ENCODE measurements at places on chromosomes 1 and 21. TPM values are rescaled to one million over a fixed set of nuclear protein-coding genes. Genes with fewer than 3 reads are reported as not detected.

GRCh38 chr1:186066411-186066810 lies 308.6 kb downstream of the TPR start:
- DNase-seq, result no peak

DNA sequence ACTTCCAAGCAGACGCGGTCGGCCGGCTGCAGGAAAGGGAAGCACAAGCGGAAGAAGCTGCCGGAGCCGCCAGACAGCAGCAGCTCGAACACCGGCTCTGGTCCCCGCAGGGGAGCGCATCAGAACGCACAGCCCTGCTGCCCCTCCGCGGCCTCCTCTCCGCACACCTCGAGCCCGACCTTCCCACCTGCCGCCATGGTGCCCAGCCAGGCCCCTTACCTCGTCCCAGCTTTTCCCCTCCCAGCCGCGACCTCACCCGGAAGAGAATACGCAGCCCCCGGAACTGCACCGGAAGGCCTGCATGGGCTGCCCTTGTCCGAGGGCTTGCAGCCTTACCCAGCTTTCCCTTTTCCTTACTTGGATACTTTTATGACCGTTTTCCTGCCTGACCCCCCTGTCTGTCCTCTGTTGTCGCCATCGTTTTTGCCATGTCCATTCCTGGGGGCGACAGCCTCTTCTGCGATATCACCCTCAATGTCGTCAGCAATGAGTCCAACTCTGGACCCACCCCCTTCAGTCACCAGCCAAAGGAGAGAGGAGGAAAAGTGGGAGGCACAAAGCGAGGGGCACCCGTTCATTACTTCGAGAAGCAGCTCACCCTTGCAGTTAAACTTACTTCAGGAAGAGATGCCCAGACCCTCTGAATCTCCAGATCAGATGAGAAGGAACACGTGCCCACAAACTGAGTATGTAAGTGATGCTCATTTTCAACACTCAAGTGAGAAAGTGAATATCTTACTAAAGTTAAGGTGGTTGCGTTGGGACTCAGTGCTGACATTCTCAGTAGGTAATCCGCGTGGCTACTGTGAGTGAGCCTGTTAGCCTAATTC lies 25.5 kb downstream of the UTS2 start:
- no peak for DNase-seq

Gene RAB3B
- total RNA-seq, result 30.6 TPM

Gene CELA3A
- not detected for total RNA-seq

- no peak for DNase-seq
Observed at GRCh38 chr21:15275615-15276235, 210.9 kb upstream of the NRIP1 start.

Gene CFHR1
- not detected for total RNA-seq

GRCh38 chr1:4657244-4657789 lies 2.9 kb downstream of the AJAP1 start:
- peak; percentile 74 for DNase-seq

GRCh38 chr1:66598670-66599069 lies 64.7 kb downstream of the SGIP1 start:
- no peak for DNase-seq

DNA sequence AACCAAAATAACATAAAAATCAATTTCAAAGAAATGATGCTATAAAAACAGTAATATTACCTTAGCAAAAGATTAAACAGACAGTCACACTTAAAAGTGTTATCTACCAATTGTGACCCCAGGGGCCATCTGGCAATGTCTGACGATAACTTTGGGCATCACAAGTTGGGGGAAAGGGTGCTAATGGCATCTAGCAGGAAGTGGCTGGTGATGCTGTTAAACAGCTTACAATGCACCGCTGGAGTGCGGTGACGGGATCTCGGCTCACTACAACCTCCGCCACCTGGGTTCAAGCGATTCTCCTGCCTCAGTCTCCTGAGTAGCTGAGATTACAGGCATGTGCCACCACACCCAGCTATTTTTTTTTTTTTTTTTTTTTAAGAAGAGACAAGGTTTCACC lies 27.6 kb downstream of the NUP133 start:
- DNase-seq, result no peak

DNA sequence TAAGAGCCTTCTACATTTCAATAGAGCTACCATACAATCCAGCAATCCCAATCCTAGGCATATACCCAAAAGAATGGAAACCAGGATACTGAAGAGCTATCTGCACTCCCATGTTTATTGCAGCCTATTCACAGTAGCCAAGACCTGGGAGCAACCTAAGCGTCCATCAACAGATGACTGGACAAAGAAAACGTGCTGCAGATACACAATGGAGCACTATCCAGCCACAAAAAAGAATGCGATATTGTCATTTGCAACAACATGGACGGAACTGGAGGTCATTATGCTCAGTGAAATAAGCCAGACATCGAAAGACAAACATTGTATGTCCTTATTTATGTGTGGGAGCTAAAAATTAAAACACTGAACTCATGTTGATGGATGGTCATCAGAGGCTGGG lies 115.3 kb downstream of the HLCS start:
- no peak for DNase-seq

GRCh38 chr1:204960306-204961125 lies 82.5 kb upstream of the CNTN2 start:
- no peak for DNase-seq

DNA sequence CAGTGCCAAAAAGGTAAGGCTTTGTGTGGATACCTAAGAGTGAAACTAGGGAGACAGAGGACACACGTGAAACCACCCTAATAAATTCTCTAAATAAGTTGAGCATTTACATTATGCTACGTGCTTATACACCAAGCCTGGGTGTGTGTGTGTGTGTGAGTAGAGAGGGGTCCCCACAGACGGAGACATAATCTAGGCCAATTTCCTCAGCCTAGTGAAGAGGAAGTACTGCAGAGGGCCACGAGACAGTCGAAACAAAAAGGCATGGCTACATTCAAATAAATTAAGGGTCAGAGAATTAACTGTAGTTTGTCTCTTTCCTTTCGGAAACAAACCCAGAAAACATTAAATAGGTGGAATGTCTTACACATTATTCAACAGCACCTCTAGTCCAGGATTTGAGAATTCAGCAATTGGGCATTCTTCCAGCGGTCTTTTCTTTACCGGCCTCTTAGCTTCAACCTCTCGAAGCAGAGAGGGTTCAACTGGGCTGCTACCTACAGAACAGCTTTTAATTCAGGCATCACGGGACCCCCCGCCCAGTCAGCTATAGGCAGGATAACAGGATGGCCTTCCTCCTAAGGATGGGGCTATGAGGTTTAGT lies 75.0 kb downstream of the DESI2 start:
- no peak for DNase-seq

Measured in H9 (cell line).